Liver (tissue), 10 donors: ENCODE measurements at places on chromosomes 5 and 9.

DNA sequence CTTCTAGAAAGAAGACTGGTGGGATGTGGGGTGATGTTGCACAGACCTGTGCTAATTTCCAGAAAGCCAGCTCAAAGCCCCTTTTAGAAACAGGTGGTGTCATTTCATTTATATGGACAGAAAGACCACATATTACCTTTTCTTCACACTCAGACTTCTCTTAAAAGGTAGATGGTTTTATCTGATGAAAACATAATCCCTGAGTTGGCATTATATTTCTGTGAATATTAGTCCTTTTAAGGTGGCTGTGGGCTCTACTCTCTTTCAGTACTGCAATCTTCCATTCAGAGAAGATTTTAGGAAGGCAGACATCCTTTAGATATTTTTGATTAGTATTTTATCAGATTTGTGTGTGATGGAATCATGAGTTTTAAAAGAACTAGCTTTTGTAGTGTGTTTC is 73.2 kb downstream of the PPIC start:
- DNase-seq, result no peak

DNA sequence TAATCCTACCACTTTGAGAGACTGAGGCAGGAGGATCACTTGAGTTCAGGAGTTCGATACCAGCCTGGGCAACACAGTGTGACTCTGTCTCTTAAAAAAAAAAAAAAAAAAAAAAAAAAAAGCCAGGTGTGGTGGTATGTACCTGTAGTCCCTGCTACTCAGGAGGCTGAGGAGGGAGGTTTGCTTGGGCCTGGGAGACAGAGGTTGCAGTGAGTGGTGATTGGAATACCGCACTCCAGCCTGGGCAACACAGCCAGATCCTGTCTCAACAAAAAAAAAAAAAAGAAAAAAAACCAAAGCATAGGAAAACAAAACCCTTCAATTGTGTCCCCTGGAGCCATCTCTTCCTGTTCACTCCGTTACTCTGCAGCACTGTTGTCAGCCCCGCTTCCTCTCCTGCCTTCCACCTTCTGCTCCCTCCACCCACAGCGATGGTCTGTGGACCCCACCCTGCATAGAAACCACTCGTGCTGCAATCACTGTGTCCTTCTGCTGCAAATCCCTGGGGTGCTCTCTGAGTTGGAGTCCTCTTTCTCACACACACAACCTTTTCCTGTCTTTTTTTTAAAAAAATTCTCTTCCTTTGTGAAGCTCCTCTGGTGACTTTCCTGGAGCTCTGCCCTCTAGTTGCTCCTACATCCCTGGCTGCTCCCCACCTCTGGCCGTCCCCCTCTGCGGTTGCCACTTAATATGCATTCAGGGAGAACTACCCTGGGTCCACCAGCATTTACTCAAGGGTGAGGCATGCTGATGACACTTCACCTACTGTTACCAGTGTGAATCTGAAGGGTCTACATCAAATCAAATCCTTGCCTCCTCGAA is 22.2 kb downstream of the CCT5 start:
- no peak for DNase-seq

GRCh38 chr9:21856301-21857094 is 54.1 kb downstream of the MTAP start:
- no peak for DNase-seq

DNA sequence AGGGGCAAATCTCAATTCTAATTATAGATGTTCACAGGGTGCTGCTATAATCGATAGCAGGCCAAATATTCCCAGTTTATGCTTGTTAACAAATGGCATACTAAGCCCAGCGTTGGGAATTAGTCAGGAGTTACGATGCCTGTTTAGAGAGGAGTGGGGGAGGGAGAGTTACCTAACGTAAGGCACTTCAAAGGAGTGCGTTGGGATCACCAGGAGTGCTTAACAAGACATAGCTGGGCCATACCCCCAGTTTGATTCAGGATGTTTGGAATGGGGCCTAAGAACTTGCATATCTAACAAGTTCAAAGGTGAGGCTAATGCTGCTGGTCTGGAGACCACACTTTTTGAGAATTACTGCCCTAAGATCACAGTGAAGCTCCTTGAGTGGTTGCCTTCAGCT is 14.5 kb upstream of the SRP19 start:
- DNase-seq, result no peak

DNA sequence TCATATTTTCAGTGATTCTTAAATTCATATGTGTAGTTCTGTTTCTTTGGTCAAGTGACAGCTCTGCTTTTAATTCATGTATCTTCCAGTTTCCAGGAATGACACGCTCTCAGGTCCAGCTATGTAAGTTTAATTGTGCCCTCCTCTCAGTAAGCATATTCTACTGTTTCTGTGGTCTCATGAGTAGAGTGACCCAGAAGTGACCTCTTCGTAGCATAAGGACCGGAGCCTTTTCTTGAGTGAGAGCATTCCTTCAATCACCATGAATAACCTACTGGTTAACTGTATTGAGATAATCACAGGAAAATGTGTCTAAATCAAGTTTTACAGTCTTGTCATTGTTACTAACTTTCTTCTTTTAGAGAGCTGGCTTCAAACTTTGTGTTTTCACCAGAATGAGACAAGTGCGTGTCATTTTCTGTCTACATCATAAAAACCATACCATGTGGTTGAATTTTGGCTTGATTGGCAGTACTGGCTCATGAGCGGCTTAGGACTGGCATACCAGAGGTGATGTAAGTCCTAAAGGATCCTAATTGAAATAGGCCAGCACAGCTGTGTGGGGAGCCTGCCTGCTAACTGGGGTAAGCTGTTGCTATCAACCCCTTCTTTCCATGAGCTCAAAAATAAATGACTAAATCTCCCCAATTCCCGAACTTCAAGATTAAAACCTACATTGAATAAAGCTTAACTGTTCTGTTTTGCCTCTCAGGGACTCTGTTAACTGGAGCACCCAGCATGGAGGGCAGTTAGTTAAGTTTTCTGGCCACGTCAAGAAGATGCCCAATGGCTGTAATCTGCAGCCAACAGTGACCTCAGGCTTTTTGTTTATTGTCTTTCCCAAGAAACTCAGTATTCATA is 4.8 kb downstream of the ADAMTSL1 start:
- DNase-seq, result no peak

- DNase-seq, result no peak
Measured at GRCh38 chr9:125486152-125486508, 220.9 kb downstream of the MAPKAP1 start.

DNA sequence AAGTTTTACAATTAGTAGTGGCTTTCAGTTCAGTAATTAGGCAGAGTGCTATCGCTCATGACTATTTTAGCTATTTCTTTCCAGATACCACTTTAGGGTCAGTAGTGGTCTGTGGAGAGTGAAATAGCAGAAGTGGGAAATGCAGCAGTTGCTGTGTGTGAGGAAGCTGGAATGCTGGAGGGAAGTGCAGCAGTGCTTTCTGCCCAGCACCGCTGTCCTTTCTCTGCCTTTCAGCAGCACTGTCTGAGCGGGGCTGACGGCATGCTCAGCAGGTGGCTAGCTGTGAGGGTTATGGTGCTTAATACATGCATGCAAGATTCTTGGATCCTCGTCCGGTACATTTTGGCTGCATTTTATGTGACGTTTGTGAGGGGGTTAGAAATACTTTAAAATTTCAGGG is 213.9 kb downstream of the PBX3 start:
- no peak for DNase-seq

GRCh38 chr5:5419291-5420210 is 2.9 kb upstream of the ICE1 start:
- no peak for DNase-seq
